Bronchus fibroblast of lung (primary cell): ENCODE measurements at places on chromosomes 2 and 18. TPM values are rescaled to one million over a fixed set of nuclear protein-coding genes. Genes with fewer than 3 reads are reported as not detected.

DNAH7 gene
- total RNA-seq: under 0.01 and 0.15 TPM in 2 replicates

ARHGAP25 gene
- total RNA-seq: 0.30 and 0.34 TPM in 2 replicates

SLC30A3 gene
- total RNA-seq: 0.15 and 0.34 TPM in 2 replicates

HADHB gene
- total RNA-seq: 66.9 and 67.4 TPM in 2 replicates

TLX2 gene
- total RNA-seq: 0.15 and 0.34 TPM in 2 replicates

RND3 gene
- 35.4 and 42.9 TPM in 2 replicates for total RNA-seq

PLCD4 gene
- total RNA-seq: 0.67 and 0.89 TPM in 2 replicates

POMC gene
- total RNA-seq: 3.1 and 4.0 TPM in 2 replicates

LYPD6 gene
- total RNA-seq: 3.6 and 4.5 TPM in 2 replicates

ATP8B1 gene
- 18.1 and 22.7 TPM in 2 replicates for total RNA-seq

SKA1 gene
- 28.5 and 32.6 TPM in 2 replicates for total RNA-seq

AQP12B gene
- total RNA-seq: not detected in 2 replicates

RAX gene
- not detected in 2 replicates for total RNA-seq

BBS5 gene
- 4.4 and 4.6 TPM in 2 replicates for total RNA-seq

LAMA1 gene
- 6.2 and 7.0 TPM in 2 replicates for total RNA-seq

QPCT gene
- 1.0 and 1.5 TPM in 2 replicates for total RNA-seq

ALPI gene
- total RNA-seq: not detected in 2 replicates

ACTG2 gene
- 16.5 and 24.8 TPM in 2 replicates for total RNA-seq

NEU4 gene
- total RNA-seq: not detected in 2 replicates

FAM168B gene
- total RNA-seq: 75.4 and 90.6 TPM in 2 replicates

M1AP gene
- total RNA-seq: not detected in 2 replicates

TACR1 gene
- total RNA-seq: not detected in 2 replicates

CD28 gene
- not detected in 2 replicates for total RNA-seq
